Stimulated activated CD8-positive, alpha-beta memory T cell treated with anti-CD3 and anti-CD28 coated beads, Interleukin-15, amount 100 ng/mL, for 4 hours (primary cell): ENCODE measurements at places on chromosomes 1 and 21.

DNA sequence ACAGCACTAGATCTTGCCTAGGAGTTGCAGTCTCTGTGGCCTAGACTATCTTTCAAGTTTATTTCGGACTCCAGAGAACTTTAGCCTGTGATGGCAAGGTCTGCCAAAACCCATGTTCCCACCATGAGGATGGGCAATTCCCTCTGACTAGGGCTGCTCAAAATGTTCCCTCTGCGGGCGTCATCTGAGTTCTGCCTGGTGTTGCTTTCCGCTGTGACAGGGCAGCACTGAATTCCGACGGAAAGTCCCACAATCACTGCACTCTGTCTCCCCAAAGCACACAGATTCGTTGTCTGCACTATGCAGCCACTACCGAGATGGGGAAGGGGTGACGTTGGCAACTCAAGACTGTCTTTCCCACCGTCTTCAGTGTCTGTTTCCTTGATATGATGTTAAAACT is 75.2 kb downstream of the CATSPERE start:
- no peak for DNase-seq

GRCh38 chr1:81424061-81424460 is 376.7 kb upstream of the ADGRL2 start:
- DNase-seq = no peak

- DNase-seq = no peak
Observed at GRCh38 chr21:31622397-31622796, 37.1 kb upstream of the SOD1 start.

- DNase-seq = no peak
Observed at GRCh38 chr1:47244339-47244862, 12.4 kb upstream of the TAL1 start.
